ENCODE measurements at places on chromosomes 13 and 19.

- DNase-seq: no peak
Observed at GRCh38 chr13:99320693-99321481, 13.7 kb upstream of the GPR183 start.

DNA sequence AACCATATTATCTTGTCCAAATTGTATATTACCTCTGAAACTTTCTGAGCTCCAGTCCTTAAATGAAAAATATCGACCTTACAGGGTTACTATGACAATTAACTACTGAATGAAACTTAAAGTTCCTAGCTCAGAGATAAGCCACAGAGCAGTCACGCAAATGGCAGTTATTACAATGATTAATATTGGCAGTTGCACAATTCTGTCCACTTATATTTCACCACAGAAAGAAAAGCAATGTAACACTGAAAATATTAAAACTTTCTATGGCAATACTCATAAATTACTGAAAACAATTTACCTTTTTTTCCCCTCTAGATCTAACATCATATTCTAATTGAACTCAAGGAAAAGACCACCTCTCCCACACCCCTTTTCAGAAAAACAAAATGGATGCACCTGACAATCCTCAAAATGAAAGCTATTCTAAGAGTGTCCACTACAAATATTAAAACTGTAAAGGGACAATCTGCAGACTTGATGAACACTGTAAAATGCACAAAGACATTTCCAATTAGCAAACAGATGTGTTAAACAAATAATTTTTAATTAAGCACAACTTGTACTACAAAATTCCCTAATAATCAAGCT, 14.6 kb downstream of the LNX2 start:
- DNase-seq: no peak

GRCh38 chr19:30385666-30386065, 13.5 kb downstream of the ZNF536 start:
- no peak for DNase-seq

GRCh38 chr13:31755803-31756212, 16.5 kb downstream of the RXFP2 start:
- DNase-seq: no peak

DNA sequence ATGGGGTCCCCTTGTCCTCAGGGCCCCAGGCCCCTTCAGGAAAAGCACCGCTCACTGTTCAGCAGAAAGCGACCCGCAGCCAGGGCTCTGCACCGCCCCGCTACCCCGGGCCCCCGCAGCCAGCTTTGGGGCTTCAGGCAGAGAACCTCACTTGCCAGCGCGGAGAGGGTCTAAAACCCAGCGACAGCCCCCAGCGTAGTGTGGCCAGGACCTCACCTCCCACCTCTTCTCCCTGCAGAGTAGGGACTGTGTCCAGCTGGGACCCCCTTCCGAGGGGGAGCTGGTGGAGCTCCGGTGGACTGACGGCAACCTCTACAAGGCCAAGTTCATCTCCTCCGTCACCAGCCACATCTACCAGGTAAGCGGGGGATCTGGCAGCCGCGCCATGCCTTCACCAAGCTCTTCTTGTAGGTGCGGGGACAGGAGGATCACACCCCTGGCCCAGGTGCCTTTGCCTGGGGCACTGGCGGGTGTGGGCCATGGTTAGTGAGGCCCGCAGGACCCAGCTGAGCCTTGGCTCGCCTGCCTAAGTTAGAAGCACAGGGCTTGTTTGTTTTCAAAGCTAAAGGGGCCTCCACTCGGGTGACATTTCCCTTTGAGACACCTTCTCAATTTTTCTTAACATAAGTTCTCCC, 175.7 kb downstream of the KDM4B start:
- no peak for DNase-seq

DNA sequence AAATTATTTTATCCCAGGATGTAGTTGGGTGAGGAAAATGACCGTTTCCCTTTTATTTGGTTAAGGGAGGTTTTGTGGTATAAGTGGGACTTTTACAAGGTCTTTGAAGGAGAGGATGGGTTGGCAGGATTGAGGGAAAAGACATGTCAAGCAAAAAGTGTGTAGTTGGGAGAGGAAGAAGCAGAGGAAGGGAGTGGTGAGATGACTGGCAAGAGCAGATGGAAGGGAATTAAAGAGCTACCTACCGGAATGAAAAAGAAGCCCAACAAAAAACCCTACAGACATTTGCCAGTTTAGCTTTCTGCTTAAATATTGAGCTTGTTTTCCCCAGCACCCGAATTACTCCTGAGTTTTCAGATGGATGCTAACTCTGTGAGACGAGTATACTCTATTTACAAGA, 19.6 kb downstream of the FRY start:
- DNase-seq: no peak

DNA sequence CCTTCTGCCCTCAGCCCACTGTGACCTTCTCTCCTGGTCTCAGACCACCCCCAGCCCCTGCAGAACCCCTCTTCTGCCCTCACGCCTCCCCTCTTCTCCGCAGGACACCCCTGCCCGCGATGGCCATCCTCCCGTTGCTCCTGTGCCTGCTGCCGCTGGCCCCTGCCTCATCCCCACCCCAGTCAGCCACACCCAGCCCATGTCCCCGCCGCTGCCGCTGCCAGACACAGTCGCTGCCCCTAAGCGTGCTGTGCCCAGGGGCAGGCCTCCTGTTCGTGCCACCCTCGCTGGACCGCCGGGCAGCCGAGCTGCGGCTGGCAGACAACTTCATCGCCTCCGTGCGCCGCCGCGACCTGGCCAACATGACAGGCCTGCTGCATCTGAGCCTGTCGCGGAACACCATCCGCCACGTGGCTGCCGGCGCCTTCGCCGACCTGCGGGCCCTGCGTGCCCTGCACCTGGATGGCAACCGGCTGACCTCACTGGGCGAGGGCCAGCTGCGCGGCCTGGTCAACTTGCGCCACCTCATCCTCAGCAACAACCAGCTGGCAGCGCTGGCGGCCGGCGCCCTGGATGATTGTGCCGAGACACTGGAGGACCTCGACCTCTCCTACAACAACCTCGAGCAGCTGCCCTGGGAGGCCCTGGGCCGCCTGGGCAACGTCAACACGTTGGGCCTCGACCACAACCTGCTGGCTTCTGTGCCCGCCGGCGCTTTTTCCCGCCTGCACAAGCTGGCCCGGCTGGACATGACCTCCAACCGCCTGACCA, 3.3 kb downstream of the LRFN3 start:
- DNase-seq: no peak

DNA sequence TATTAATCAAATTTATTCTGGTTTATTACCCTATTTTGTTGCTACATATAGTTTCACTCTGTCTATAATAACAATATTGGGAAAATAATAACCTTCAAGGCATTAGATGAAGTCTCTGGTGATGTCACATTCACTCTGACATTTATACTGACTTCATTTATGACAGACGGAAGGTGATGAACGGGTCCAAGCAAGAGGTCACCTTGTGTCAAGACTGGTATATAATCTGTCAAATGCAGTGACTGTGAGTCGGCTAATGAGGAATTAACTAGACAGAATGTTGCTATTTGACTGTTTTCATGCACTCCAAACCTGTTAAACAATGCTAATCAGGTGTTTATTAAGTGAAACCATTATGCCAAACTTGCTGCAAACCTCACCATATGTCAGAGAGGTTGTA, 800.5 kb upstream of the KLHL1 start:
- DNase-seq: no peak

GRCh38 chr13:109584844-109585361, 201.5 kb downstream of the IRS2 start:
- DNase-seq: no peak

GRCh38 chr19:15643387-15643786, 2.7 kb downstream of the CYP4F3 start:
- DNase-seq: no peak

DNA sequence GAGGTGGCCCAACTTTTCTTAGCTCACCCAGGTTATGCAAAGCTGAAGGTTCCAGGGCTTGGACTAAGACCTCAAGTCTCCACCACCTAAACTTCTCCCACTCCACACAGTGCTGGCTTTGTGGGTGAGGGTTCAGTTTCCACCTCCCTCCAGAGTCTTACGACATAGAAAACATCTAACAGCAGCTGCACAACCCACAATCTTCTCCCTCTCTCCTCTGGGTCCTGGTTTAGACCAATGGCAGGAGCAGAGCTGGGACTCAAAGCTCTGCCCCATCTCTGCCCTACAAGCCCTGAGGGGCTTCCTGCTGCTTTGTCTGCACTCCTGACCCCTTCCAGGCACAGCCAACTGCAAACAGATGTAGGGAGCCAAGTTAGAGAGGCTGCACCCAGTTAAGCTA, 16.0 kb downstream of the IRGC start:
- no peak for DNase-seq

DNA sequence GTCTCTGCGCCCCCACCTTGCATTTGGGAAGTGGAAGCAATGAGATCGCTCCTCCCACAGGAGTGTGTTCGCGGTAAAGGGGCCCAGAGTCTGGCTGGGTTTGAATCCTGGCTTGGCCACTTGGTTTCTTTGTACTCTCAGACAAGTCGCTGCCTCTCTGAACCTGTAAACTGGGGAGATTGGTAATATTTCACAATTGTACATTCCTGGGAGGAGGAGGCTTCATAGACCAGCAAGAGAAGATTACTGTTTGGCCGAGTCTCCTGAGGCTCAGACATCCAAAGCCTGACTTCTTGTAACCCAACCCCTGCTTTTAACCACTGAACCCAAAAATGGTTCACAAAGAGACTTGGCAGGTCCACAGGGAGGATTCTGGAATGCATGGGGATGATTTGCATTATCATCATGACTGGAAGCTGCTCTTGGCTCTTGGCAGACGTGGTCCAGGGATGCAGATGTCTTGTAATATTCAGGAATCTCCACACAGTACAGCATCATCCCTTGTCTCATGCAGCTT, 13.6 kb upstream of the STRN4 start:
- DNase-seq: no peak

GRCh38 chr13:36629057-36629385, 44.8 kb upstream of the SERTM1 start:
- no peak for DNase-seq

- no peak for DNase-seq
Observed at GRCh38 chr13:26976313-26976712, 195.3 kb downstream of the USP12 start.

DNA sequence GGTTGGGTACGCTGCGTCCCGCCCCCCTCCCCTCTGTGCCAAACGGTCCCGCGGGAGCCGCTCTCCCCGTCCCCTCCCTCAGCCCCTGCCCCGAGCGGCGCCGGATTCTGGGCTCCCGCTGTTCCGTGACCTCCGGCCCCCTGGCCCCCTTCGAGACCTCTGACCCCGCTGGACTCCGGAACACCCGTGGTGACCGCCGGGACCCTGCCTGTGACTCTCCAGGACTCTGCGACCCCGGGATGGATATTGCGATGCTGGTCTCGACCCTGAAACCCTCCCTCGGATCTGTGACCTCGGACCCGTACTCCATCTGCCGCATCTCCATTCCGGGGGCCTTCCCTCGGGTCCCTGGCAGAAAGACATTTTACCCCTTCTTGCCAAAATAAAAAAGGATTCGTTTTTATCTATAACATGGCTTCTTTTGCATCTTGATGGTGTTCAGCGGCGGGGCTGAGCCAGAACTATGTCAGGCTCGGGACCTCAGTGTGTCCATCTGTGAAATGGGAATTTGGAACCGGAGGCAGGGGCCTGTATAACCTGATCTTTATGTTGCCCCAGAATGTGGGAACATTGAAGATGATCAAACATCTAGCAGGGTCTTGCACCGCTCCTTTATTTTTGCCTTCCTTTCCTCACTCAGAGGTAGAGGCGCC, 654 bp upstream of the MEGF8 start:
- DNase-seq: no peak

- DNase-seq: no peak
Observed at GRCh38 chr13:25902891-25903341, 148.9 kb downstream of the SHISA2 start.

DNA sequence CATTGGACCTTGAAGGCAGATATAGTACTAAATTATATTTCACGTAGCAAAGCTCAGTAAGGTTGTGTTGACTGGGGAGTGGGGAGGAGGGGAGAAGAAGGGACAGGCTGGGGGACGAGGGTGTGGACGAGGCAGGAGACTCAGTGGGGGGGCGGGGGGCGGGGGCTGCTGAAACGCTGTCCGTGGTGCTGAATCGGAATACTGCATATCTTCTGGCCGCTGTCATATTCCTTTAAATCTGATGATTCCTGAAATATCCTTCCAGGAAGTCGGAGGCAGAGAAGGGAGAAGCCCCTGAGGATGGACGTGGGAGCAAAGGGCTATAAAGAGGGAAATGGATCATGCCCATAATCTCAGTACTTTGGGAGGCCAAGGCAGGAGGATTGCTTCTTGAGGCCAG, 34.7 kb upstream of the CASP14 start:
- DNase-seq: no peak

GRCh38 chr13:28654276-28654675, 4.7 kb upstream of the POMP start:
- no peak for DNase-seq

Data from H54 (cell line).